Smooth muscle cell of bladder (primary cell): ENCODE measurements at places on chromosomes 7 and 10. TPM values are rescaled to one million over a fixed set of nuclear protein-coding genes. Genes with fewer than 3 reads are reported as not detected.

The AOAH gene
- not detected in 2 replicates for total RNA-seq

The RNLS gene
- 8.0 and 8.6 TPM in 2 replicates for total RNA-seq

The NUDT1 gene
- 28.8 and 34.8 TPM in 2 replicates for total RNA-seq

The FRAT1 gene
- 2.3 and 2.4 TPM in 2 replicates for total RNA-seq

The HHEX gene
- 2.9 and 5.3 TPM in 2 replicates for total RNA-seq

The PILRA gene
- total RNA-seq, result 0.18 and 0.28 TPM in 2 replicates

The UNCX gene
- not detected in 2 replicates for total RNA-seq

The COL1A2 gene
- total RNA-seq, result 4,803 and 7,669 TPM in 2 replicates

The TMEM106B gene
- total RNA-seq, result 44.2 and 64.7 TPM in 2 replicates

The HILPDA gene
- total RNA-seq, result 15.6 and 46.7 TPM in 2 replicates

The CTNNA3 gene
- total RNA-seq, result 0.09 TPM in 1 of 2 replicates, not detected in the other

The ZP3 gene
- 2.1 and 3.5 TPM in 2 replicates for total RNA-seq

The PVRIG gene
- total RNA-seq, result not detected in 2 replicates

The DDC gene
- not detected in 2 replicates for total RNA-seq

The HKDC1 gene
- total RNA-seq, result 0.28 and 0.74 TPM in 2 replicates

The CHST12 gene
- 2.6 and 7.1 TPM in 2 replicates for total RNA-seq

The CALN1 gene
- not detected in 2 replicates for total RNA-seq

The PAX4 gene
- not detected in 2 replicates for total RNA-seq

The NPY gene
- total RNA-seq, result not detected in 2 replicates

The ELAPOR2 gene
- total RNA-seq, result 3.1 and 4.1 TPM in 2 replicates

The TRIM50 gene
- total RNA-seq, result not detected in 2 replicates

The HIBADH gene
- 84.3 and 90.0 TPM in 2 replicates for total RNA-seq

The IL6 gene
- total RNA-seq, result 40.0 and 49.1 TPM in 2 replicates

The CDC14C gene
- total RNA-seq, result not detected in 2 replicates

The FAM25A gene
- total RNA-seq, result not detected in 2 replicates

The AQP1 gene
- 1.00 and 1.5 TPM in 2 replicates for total RNA-seq

The SPAM1 gene
- not detected in 2 replicates for total RNA-seq

The POLR2J2 gene
- total RNA-seq, result 2.1 and 3.9 TPM in 2 replicates

The GNAI1 gene
- total RNA-seq, result 52.7 and 53.5 TPM in 2 replicates

The CTBP2 gene
- total RNA-seq, result 48.5 and 59.6 TPM in 2 replicates

The RBP3 gene
- under 0.01 TPM in 1 of 2 replicates, not detected in the other for total RNA-seq

The CD36 gene
- total RNA-seq, result 24.7 and 46.6 TPM in 2 replicates

The COL13A1 gene
- 11.7 and 20.3 TPM in 2 replicates for total RNA-seq

The EN2 gene
- under 0.01 TPM in 1 of 2 replicates, not detected in the other for total RNA-seq
